T-cell (primary cell): ENCODE measurements at places on chromosomes 4 and X. TPM values are rescaled to one million over a fixed set of nuclear protein-coding genes. Genes with fewer than 3 reads are reported as not detected.

The CXCL11 gene
- total RNA-seq, result not detected

The FAM3A gene
- 33.9 TPM for total RNA-seq

The GAB3 gene
- total RNA-seq, result 18.4 TPM

The MBNL3 gene
- 27.2 TPM for total RNA-seq

The GASK1B gene
- total RNA-seq, result not detected

The FAM47A gene
- total RNA-seq, result not detected

The SRD5A3 gene
- total RNA-seq, result 4.1 TPM

The PDHA2 gene
- total RNA-seq, result not detected

The LGI2 gene
- not detected for total RNA-seq

The POF1B gene
- 0.20 TPM for total RNA-seq

The STATH gene
- not detected for total RNA-seq

The DCAF4L1 gene
- total RNA-seq, result 0.10 TPM

The ACSL1 gene
- 11.3 TPM for total RNA-seq

The BTK gene
- total RNA-seq, result 9.5 TPM

The CSN1S1 gene
- total RNA-seq, result not detected

The FGF13 gene
- total RNA-seq, result not detected

The NALF2 gene
- total RNA-seq, result 0.23 TPM

The MAOB gene
- total RNA-seq, result 0.20 TPM

The MGARP gene
- 0.61 TPM for total RNA-seq

The CFAP99 gene
- total RNA-seq, result not detected

The CCDC149 gene
- not detected for total RNA-seq

The CXCL13 gene
- total RNA-seq, result not detected

The DDX53 gene
- total RNA-seq, result not detected

The ATP2B3 gene
- total RNA-seq, result not detected

The SLC25A14 gene
- total RNA-seq, result 12.9 TPM

The GPAT3 gene
- total RNA-seq, result 6.1 TPM

The PLK4 gene
- total RNA-seq, result 1.9 TPM

The EPGN gene
- not detected for total RNA-seq

The SLC2A9 gene
- 4.5 TPM for total RNA-seq

The GC gene
- total RNA-seq, result 2.0 TPM

The EDA2R gene
- total RNA-seq, result 0.99 TPM

The TBX22 gene
- not detected for total RNA-seq

The CXCL3 gene
- not detected for total RNA-seq

The FAM9C gene
- not detected for total RNA-seq

The STS gene
- total RNA-seq, result 1.3 TPM

The BMP3 gene
- not detected for total RNA-seq

The TRIM75 gene
- not detected for total RNA-seq

The ZDHHC15 gene
- 0.13 TPM for total RNA-seq

The TMPRSS11F gene
- total RNA-seq, result not detected

The CETN2 gene
- 6.9 TPM for total RNA-seq

The OR13H1 gene
- total RNA-seq, result not detected

The ATOH1 gene
- total RNA-seq, result not detected

The RP2 gene
- 7.2 TPM for total RNA-seq

The SYTL4 gene
- total RNA-seq, result 0.12 TPM

The PNMA5 gene
- not detected for total RNA-seq

The HGFAC gene
- not detected for total RNA-seq

The MAGEA12 gene
- not detected for total RNA-seq

The EVC gene
- total RNA-seq, result 0.40 TPM

The ZRSR2 gene
- 18.5 TPM for total RNA-seq

The VSIG1 gene
- 34.4 TPM for total RNA-seq

The ERCC6L gene
- total RNA-seq, result 1.1 TPM

The HTATSF1 gene
- 27.2 TPM for total RNA-seq

The PABPC1L2B gene
- not detected for total RNA-seq

The GALNTL6 gene
- total RNA-seq, result not detected
